ENCODE measurements at places on chromosomes 2 and 18. TPM values are rescaled to one million over a fixed set of nuclear protein-coding genes. Genes with fewer than 3 reads are reported as not detected.

The SAG gene
- total RNA-seq, result not detected

The GNLY gene
- 1.5 TPM for total RNA-seq

The AQP12A gene
- not detected for total RNA-seq

The FAM210A gene
- 52.9 TPM for total RNA-seq

The MPPE1 gene
- 35.2 TPM for total RNA-seq

The VWA3B gene
- total RNA-seq, result 0.52 TPM

The RRM2 gene
- 2.1 TPM for total RNA-seq

The DNAH7 gene
- 0.11 TPM for total RNA-seq

The TGOLN2 gene
- total RNA-seq, result 71.5 TPM

The VIT gene
- total RNA-seq, result 8.5 TPM

The KCNJ3 gene
- 4.2 TPM for total RNA-seq

The CYTIP gene
- 0.82 TPM for total RNA-seq

The TBR1 gene
- not detected for total RNA-seq

The EGR4 gene
- not detected for total RNA-seq

The CREG2 gene
- not detected for total RNA-seq

The TMEM169 gene
- 0.25 TPM for total RNA-seq

The ZBTB7C gene
- total RNA-seq, result 2.7 TPM

The CHRNG gene
- not detected for total RNA-seq

The ZNF24 gene
- 44.5 TPM for total RNA-seq

The SERPINB13 gene
- total RNA-seq, result not detected

The MGAT4A gene
- 18.4 TPM for total RNA-seq

The TMEM200C gene
- total RNA-seq, result 0.96 TPM

The G6PC2 gene
- total RNA-seq, result not detected

The ANO7 gene
- 0.80 TPM for total RNA-seq

The UPP2 gene
- total RNA-seq, result not detected

The RFTN2 gene
- 5.6 TPM for total RNA-seq

The MYO3B gene
- 0.05 TPM for total RNA-seq

The GKN2 gene
- not detected for total RNA-seq

The SLC9A4 gene
- not detected for total RNA-seq

The CHST9 gene
- total RNA-seq, result 2.0 TPM

The PUS10 gene
- total RNA-seq, result 5.5 TPM

The NEB gene
- total RNA-seq, result 30.5 TPM

The BMP10 gene
- 0.19 TPM for total RNA-seq

The PIEZO2 gene
- 0.33 TPM for total RNA-seq

The ANKRD62 gene
- not detected for total RNA-seq

The MPP4 gene
- total RNA-seq, result not detected

The ST6GAL2 gene
- total RNA-seq, result 0.41 TPM

The CYRIA gene
- total RNA-seq, result 4.1 TPM

The RASGRP3 gene
- 69.2 TPM for total RNA-seq

The TMEM185B gene
- 21.0 TPM for total RNA-seq

The MC4R gene
- total RNA-seq, result not detected

The VAMP8 gene
- total RNA-seq, result 15.5 TPM

The FOXI3 gene
- not detected for total RNA-seq

The FAM228A gene
- 0.11 TPM for total RNA-seq

The ASXL3 gene
- 6.7 TPM for total RNA-seq

The MEX3C gene
- 17.2 TPM for total RNA-seq

The LYPD6B gene
- not detected for total RNA-seq

The DLX2 gene
- total RNA-seq, result not detected

The OTOF gene
- not detected for total RNA-seq

The ASB18 gene
- 11.3 TPM for total RNA-seq

The GORASP2 gene
- 61.5 TPM for total RNA-seq

The ZNF385B gene
- 0.14 TPM for total RNA-seq

The GYPC gene
- 98.8 TPM for total RNA-seq

Measured in left ventricle myocardium inferior (tissue), 1 donor.